ENCODE measurements at places on chromosomes 16 and 17.

- DNase-seq, result no peak
These were observed 80.9 kb downstream of the SPACA3 start for GRCh38 chr17:33072421-33073161.

- DNase-seq, result no peak
These were observed 396.7 kb downstream of the WWOX start for GRCh38 chr16:78496189-78496588.

DNA sequence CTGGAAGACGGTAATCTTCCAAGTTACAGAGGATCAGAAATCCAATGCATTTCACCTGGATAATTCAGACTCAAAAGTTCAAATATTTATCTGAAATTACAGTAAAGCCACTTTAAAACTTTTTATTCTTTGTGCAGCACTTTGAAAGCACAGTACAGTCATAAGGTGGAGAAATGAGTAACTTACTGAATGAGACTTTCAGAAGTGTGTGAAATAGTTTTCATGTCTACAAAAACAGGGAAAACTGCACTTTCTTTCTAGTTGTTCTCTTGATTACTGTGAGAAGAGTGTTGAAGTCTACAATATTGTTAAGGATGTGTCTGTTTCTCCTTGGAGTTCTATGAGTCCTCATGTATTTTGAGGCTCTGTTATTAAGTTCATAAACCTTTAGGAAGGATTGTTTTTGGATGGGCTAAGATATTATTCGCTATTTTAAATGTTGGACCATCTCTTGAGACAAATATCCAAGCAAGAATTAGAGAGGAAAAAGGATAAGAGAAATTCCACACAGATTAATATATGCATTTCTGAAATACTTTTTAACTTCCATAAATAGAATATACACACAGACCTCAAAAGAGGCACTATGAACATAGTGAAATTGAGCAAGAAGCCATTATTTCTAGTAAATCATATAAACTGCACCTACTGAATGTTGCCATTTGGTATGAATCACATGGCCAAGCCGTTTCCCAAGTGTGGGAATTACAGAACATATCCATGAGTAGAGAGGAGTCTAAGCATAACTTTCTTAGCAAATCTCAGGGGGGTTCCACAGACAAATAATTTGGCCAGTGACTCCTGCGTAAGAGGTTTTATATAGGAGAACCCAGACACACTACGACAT is 83.6 kb upstream of the PLEKHM1 start:
- DNase-seq, result no peak

GRCh38 chr16:66427871-66428681 is 981 bp downstream of the BEAN1 start:
- no peak for DNase-seq

DNA sequence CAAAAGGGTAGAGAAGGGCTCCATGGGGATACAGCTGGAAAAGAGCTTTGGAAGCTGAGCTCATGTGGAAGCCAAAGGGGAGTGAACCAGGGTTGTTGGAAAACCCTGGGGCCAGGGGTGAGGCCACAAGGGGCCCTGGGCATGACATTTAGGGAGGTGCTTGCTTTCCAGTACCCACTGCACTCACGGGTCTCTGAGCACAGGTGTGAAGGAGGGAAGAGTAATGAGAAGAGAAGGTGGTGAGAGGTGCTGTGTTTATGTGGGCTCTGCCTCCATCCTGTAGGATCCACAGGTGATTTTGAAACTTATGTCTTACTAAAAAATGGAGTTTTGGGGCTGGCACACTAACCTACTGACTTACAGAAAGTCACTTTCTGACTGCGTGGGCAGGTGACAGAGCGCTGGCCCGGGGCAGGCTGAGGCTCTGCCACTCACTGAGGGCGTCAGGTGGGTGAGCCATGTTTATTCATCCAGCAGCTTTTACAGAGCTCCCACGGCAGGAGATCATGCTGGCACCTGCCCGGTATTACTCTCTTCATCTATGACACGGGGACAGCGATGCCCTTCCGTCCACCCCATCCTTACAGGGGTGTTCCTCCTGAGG is 18.9 kb downstream of the KSR1 start:
- DNase-seq, result no peak

GRCh38 chr16:77548766-77549165 is 113.9 kb upstream of the ADAMTS18 start:
- DNase-seq, result no peak

GRCh38 chr16:52411011-52411410 is 135.9 kb downstream of the TOX3 start:
- DNase-seq, result no peak

- peak; percentile 23 for DNase-seq
These were observed 21.8 kb upstream of the ITGB3 start for GRCh38 chr17:47231866-47232265.

DNA sequence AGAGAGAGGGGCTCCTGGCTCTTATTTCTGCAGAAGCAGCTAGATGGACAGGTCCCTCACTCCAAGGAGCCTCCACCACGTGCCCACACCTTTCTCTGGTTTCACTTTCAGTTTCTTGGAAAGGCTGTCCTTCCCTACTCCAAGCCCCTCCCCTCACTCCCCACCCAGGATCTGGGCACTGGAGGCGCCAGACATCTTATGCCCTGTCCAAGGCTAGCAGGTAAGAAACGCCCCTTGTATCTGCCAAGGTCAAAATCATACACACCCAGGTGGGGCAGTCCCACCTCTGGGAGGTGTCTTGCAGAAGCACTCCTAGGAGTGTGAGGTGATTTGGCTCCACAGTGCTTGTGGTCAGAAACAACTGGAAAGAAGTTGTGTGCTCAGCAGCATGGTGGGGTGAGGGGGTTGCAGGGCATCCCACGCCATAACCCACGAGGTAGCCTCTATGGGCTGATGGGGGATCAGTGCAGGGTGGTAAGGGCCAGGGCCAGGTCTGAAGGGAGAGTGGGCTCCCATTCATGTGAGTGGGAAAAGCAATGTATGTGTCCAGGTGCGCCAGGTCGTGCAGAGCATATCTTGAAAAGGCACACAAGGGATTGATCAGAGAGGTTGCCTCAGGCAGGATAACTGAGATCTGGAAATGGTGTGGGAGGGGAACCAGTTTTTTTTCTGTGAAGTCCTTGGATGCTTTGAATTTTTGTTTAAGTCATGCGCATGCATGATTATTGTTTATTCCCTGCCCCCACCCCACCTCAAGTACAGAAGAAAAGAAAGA is 31.8 kb upstream of the PRM1 start:
- DNase-seq, result no peak

GRCh38 chr16:626787-627453 is 3.9 kb upstream of the WFIKKN1 start:
- no peak for DNase-seq

GRCh38 chr16:87608400-87608985 is 6.2 kb downstream of the JPH3 start:
- peak; percentile 79 for DNase-seq

DNA sequence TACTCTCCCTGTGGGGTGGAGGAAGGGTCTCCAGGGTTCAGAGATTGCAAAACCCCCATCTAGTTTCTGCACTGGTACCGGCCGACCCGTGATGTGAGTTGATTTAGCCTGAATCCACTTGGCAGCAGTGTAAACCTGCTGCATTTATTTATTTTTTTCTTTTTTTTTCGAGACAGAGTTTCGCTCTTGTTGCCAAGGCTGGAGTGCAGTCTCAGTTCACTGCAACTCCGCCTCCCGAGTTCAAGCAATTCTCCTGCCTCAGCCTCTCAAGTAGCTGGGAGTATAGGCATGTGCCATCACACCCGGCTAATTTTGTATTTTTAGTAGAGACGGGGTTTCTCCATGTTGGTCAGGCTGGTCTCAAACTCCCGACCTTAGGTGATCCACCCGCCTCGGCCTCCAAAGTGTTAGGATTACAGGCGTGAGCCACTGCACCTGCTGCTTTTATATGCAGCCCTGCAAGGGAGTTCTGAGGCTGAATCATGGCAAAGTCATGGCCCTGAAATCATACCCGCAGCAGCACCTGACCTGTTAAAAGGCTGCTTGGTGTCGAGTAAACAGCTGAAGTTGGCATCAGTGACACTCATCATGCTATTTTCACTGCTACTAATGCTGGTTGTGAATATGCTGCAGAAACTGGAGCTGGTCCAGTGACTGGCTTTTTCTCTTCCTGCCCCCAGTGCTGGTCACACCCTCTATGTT is 21.4 kb downstream of the DEXI start:
- no peak for DNase-seq

GRCh38 chr17:15436473-15437302 is 30.7 kb downstream of the CDRT4 start:
- DNase-seq, result peak; percentile 76

- no peak for DNase-seq
These were observed 12.8 kb downstream of the PDK2 start for GRCh38 chr17:50107790-50108414.

DNA sequence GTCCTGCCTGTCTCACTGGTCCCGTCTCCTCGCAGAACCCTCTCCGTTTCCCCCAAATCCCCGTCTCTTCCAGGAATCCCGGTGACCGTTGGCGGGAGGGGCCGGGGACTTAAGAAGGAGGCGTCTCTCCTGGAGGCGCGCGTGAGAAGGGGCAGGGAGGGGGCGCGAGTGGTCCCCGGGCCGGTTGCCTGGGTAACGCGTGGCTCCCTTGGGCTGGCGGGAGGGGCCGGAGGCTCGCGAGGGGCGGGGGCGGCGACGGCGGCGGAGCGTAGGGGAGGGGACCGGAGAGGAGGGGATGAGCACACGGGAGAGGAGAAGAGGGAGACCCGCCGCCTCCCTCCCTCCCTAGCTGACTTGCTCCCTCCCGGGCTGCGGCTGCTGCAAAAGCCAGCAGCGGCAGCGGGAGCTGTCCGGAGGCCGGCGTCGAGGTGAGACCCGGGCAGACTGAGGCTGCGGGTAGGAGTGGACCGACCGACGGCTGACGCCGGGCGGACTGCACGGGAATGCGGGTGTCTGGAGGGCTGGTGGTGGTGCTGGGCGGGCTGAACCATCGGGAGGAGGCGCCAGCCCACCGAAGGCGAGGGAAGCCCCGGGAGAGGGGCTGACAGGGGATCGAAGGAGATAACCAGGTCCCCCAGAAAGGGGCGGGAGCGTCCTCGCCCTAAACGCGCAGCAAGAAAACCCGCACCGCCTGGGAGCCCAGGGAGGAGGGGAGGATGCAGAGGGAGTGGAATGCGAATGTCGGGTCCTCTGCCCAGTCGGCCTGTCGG is at the start of gene PRRT2:
Gene PRRT2 (plus strand): TSS at position 298 of the 770 bp plus-strand sequence. CDS start 862 bp downstream, outside the sequence.
- peak; percentile 89 for DNase-seq

GRCh38 chr17:2693561-2694380 is 17.8 kb downstream of the CLUH start:
- DNase-seq, result peak; percentile 44

GRCh38 chr17:38693700-38694329 is 11.3 kb upstream of the MLLT6 start:
- peak; percentile 93 for DNase-seq

GRCh38 chr16:20401066-20401465 is 3.5 kb downstream of the PDILT start:
- DNase-seq, result no peak

- no peak for DNase-seq
These were observed 24.1 kb downstream of the C16orf96 start for GRCh38 chr16:4580250-4580649.

GRCh38 chr16:85879975-85880831 is 18.8 kb upstream of the IRF8 start:
- DNase-seq, result no peak

DNA sequence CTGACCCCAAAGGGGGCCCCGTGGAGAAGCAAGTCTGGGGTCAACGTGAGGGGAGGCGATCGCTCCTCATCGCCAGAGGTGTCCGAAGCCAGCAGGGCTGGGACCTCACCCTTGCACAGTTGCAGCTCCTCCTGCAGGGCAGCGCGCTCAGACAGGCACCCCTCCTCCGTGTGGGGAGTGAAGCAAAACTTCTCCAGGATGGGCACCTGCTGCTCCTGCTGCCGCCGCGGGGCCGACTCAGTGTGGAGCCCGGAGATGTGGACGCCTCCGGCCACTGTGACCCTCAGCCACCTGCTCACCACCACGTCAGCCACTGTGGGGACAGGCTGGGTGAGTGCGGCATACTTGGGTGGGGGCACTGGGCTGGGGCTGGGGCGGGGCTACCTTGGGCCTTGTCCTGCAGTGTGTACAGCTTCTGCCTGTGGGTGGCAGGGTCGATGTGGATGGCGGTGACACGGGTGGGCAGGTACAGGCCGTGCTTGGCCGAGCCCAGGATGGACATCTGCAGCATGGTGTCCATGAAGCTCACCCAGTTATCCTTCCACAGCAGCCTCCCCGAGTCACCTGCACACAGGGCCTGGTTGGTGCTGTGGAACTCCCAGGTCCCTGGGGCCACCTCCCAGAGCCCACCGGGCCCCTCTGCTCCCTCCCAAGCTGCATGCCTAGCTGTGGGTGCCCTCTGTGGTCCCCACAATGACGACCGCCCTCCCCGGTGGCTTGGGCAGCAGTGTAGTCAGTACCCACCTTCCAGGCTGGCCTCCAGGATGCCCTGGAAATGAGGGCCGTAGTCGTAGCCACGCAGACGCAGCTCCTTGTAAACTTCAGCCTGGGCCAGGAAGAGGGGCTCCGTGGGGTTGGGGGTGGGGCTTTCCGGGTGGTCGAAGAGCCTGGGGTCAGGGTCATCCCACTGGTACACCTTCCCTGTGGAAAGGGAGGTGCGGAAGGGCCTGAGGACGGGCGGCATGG is 10.8 kb downstream of the FASN start:
- no peak for DNase-seq

DNA sequence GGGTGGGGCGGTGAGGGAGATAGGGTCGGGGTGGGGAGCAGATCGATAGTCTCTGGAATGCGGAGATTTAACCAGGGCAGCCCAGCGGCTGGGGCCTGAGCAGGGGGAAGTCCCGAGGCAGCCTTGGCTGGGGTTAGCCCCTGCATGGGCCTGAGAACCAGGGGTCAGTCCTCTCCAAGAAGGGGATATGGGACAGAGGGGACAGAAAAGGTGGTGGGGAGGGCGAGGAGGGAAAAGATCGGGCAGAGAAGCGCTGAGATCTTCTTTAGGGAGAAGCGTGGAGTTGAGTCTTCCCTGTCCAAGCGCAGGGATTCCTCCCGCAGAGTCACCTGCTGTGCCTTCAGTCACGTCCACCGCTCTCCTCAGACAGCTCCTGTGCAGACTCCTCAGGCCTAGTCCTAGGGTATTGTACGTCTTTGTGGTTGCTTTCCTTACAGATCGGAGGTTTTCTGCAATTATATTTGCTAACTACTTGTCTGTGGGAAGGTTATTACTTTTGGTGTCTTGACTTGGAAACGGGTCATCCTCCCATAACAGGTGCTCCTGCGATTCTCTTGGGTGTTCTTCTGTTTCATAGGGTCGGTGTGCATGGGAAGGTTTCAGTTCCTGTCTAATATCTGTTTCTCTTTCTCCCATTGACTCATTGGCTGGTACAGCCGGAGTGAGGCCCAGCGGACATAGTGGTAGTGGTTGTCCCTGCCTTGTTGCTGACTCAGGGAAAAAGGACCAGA is 952 bp downstream of the CD300A start:
- no peak for DNase-seq

- no peak for DNase-seq
These were observed 52.1 kb upstream of the FOXF1 start for GRCh38 chr16:86458149-86458777.

DNA sequence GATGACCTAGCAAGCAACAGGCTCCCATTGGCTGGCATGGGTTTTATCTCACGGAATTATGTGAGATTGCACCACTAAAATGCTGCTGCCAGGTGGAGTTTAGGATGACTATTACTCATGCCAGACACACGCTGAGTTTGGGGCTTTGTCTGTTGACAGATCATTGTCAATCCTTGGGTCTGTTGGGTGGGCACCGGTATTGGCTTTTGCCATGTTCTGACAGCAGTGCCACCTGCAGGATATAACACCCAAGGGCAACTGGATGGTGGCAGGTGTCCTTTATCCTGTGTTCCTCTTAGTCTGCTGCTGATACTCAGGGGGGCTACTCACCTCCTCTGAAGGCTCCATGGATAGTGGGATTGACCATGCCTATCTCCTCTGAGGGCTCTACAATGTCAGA is 221.6 kb upstream of the DYNLRB2 start:
- DNase-seq, result no peak
